ENCODE measurements at places on chromosomes 12 and 14.

DNA sequence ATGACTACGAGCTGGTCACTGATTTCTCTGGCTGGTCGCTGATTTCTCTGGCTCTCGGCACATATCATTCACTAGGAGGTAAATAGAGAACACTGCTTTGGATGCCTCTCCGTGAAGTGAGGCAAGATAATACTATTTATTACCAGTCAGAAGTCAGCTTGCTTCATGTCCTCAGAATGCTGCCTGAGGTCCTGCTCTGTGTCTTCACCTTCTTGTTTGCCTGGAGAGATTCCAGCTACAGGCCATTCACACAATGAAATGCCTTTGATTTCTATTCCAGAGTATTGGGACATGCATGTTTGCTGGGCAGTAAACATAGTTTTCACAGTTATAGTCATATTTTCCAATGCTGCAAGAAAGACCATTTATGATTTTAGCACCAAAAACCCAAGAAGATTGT lies 106.7 kb downstream of the AEBP2 start:
- no peak for DNase-seq

DNA sequence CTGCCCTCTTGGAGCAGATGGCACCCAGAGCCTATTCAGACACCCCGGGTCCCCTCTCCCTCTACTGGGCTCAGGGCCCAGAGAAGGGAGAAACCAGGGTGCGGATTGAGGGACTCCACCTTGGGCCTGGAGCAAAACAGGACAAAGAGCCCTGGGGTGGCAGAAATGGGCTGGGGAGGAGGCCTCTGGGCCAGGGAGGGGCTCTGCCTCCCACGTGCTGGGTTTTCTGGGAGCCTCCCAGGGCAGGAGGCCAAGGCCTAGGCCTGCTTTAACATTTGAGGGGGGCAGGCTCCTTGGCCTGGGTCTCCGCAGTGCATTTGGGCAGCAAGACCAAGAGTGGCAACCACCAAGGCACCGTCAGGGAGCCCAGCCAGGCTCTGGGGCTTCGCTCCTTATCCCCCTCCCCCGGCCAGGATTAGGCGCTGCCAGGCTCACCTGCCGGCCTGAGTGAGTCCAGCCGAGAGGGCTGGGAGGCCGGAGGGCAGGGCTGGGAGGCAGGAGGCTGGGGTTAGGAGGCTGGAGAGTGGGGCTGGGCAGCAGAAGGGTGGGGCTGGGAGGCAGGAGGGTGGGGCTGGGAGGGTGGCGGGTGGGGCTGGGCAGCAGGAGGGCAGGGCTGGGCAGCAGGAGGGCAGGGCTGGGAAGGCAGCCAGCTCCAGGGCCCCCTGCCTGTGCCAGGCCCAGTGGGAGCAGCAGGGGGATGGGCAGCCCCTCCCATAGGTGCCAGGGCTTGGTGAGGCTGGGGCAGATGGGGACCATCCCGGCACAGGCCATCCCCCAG lies 101.8 kb upstream of the EIF5 start:
- DNase-seq, result no peak

GRCh38 chr14:102150744-102151143 lies 11.0 kb downstream of the WDR20 start:
- DNase-seq, result no peak

DNA sequence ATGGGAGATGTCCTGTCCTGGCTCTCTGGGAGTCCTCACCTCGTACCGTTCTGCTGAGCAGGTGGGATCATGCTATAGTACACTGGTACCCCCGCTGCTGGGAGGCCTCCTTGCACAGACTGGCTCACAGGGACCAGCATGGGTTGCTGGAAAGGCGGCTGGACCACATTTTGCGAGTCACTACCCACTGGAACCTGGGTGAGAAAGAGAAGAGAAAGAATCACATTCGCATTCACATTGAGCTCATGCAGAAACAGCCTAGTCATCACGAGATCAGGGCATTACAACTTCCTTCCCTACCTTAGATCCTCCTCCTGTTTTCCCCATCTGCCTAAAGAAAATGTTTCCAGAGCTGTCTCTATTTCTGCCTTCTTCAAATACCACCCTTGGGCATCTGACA lies 17.3 kb upstream of the STAC3 start:
- no peak for DNase-seq

GRCh38 chr12:96193725-96194575 lies at the start of gene ELK3:
Gene ELK3 (plus strand): TSS chr12:96194375.
- peak; percentile 43 for DNase-seq

- DNase-seq, result no peak
Measured at GRCh38 chr14:23172096-23172495, 11.4 kb downstream of the SLC7A8 start.

GRCh38 chr14:24207104-24207551 lies 1.6 kb downstream of the TSSK4 start:
- DNase-seq, result no peak

DNA sequence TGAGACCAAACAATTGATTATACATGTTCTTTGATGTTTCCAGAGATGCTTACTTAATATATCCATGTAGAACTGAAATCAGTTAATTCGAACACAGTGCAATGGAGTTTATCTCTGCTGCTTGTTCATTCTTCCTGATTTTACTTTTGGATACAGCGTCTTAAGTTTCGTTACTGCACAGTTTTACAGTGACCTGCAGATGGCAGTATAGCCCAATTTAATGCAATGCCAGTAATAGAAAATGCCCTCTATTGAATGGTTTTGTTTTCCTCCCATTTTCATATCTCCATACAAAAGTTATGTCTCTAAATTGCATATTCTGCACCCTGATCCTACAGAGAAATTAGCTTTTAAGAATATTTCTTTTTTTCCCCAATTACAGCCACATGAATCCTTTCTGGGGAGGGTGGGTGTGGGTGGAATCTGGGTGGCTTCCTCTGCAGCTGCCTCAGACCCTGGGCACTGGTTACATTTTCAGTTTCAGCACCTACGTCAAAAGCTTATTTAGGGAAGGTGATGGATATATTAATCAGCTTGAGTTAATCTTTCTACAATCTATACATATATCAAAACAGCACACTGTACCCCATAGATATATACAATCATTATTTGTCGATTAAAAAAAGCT lies 101.1 kb upstream of the DCD start:
- DNase-seq, result peak; percentile 6

DNA sequence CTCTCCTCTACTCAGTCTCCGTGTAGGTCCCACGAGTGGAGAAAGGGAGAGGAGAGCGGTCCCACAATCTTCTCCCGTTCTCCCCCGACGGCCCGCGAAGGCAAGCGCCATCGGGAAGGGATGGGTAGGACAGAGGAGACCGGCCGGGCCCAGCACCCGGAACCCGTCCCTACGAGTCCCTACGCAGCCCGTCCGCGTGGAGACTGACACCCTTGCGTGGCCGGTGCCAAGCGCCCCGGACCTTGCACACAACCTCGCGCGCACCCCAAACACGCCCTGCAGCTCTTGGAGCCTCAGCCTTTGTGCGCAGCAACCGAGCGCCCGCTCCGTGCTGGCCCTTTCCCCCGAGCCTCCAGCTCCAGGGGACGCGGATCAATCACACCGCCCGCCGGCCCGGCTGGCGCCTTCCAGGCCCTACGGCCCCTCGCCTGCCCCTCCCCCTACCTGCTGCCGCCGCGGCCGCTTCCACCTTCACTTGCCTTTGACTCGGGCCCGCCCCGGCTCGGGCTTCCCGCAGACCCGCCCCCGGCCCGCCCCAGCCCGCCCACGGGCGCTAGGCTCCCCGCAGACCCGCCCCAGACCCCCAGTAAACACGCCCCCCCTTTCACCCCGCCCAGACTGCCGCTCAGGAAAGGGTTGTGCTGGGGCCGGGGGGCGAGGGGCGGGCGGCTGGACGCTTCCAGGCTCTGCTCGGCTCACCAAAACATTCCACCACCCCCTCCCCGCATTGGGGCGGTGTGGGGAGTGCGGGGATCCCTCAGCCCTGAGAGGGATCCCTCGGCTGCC lies at the start of gene NDRG2:
Gene NDRG2, minus strand, starts transcription at position 477 of the 786 bp plus-strand sequence. CDS start 1,746 bp downstream, outside the sequence.
- peak; percentile 25 for DNase-seq

GRCh38 chr12:69404851-69405565 lies 45.5 kb downstream of the YEATS4 start:
- no peak for DNase-seq

GRCh38 chr12:40170593-40170992 lies 54.2 kb upstream of the LRRK2 start:
- DNase-seq, result no peak

GRCh38 chr12:101924618-101925017 lies 47.2 kb downstream of the DRAM1 start:
- DNase-seq, result no peak

GRCh38 chr12:4572680-4573079 lies 10.7 kb downstream of the DYRK4 start:
- DNase-seq, result no peak

Data from activated CD4-positive, CD25-positive, alpha-beta regulatory T cell (primary cell).